CD4-positive, alpha-beta T cell treated with Interleukin-1 beta for 1 hour (primary cell): ENCODE measurements at places on chromosomes 3 and 15.

- no peak for DNase-seq
These were observed 154.6 kb downstream of the PTPRG start for GRCh38 chr3:61715886-61716527.

GRCh38 chr3:133956353-133956752, 60.7 kb upstream of the RAB6B start:
- DNase-seq: no peak

- no peak for DNase-seq
These were observed 88.4 kb upstream of the ATP11B start for GRCh38 chr3:182704926-182705325.

DNA sequence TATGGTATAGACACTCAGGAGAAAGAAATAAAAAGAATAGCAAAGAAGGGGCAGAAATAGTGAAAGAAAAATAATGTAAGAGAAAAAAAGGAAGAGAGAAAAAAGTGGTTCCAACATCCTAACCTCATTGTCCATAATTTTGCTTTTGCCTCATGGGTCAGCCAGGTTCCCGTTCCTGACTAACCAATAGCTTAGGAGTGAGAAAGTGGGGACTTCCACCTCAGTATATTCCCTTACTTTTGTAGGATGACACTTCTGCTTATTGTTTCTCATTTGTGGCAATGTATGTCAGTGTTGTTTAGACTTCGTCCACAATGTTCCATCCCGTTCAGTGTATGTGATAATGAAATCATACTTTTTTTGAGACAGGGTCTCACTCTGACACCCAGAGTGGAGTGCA, 9.3 kb upstream of the SLC12A8 start:
- no peak for DNase-seq

GRCh38 chr15:84631706-84632272, 22.3 kb downstream of the WDR73 start:
- no peak for DNase-seq

DNA sequence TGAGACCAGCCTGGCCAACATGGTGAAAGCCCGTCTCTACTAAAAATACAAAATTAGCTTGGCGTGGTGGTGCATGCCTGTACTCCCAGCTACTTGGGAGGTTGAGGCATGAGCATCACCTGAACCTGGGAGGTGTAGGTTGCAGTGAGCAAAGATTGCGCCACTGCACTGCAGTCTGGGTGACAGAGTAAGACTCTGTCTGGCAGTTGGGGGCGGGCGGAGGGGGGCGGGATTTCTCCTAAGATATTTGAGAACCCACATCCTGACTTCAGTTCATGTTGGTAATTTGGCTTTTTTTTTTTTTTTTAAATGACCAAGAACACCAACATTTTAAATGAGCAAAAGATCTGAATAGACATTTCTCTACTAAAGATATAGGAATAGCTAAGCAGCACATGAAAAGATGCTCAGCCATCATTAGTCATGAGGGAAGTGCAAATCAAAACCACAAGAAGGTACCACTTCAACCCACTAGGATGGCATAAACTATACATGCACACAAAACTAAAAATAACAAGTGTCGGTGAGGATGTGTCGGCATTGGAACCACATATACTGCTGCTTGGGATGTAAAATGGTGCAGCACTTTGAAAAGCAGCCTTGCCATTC, 75.6 kb upstream of the LMOD3 start:
- peak; percentile 61 for DNase-seq

GRCh38 chr3:110932567-110932966, 139.0 kb upstream of the NECTIN3 start:
- no peak for DNase-seq

DNA sequence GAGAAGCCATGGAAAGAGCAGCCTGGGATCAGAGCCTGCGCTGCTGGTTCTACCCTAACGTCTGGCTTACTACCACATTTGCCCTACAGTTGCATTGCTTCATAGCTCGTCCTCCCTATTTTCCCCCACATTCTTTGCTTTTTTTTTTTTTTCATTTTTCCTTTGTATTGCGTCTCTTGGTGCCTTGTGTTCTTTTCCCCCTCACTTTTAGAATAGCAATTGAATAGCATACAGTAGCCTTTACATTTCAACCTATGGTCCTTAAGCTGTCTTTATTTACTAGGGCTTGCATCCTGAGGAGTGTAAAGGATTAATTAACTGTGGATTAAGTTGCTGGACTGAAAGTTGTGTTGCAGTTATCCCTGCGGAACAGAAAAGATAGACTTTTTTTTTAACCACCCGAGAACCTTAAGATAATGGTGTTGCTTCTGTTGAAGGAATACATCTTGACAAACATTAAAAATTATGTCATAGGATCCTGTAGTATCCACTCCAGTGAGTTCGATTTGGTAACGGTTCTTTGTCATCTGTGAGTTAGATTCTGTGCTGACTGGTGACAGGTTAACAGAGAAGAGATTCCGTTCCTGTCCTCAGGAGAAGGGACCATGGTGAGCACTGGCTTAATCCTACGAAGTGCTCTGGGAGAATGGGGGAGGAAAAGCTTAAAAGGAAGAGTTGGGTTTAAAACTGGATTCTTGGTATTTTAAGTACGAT, 417.4 kb upstream of the NAALADL2 start:
- DNase-seq: no peak

- DNase-seq: no peak
These were observed 64.2 kb downstream of the HACD2 start for GRCh38 chr3:123520656-123521055.

DNA sequence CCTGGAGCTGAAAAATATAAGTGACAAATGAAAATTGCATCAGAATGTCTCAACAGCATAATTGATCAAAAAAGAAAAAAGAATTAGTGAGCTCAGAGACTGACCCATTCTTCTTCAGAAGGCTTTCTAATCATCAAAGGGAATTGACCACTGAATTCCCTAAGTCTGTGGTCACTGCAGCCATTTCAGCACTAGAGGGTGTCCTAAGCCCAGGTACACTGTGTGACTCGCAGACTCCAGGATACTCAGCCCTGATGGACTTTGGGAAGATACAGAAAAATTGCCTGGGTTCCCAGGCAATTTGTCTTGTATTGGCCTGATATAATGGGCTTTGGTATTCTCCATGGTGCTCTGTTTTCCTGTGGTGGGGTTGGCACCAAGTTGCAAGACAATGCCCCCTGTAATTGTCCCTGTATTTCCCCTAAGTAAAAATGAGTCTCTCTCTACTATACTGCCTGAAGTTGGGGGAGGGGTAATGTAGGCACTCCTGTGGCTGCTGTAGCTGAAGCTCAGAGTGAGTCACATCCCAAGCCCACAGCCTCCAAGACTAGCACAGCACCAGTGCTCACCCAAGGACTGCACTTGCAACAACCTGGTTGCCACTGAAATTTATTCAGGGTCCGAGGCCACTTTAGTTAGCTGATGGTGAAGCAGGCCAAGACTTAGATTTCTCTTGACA, 256.0 kb upstream of the STAC start:
- no peak for DNase-seq

DNA sequence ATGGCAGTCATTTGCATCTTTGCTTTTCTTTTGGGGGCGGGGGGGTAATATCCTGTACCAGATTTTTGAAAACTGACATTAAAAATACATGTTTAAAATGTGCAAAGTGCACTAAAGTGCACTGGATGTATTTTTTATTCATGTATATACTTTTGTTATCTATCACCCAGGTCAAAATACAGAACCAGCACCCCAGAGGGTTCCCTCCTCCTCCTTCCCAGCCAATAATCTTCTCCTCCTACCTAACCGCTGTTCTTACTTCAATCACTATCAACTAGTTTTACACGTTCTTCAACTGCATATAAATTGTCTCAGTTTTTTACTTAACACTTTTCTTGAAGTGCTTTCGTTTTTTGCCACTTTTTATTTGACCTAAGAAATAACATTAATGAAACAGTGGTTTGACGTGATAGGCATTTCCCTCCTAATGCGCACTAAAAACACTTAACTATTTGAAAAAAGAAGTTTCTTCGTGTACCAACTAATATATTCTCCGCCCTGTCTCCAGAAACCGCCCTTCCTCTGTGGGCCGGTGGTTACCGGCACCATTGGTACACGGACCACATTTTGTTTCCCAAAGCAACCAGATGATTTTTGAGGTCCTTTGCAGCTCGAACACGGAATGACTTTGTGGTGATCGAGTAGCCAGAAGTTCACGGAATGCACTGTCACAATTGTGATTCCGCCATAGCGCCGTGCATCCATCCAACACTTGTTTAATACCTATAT, 836 bp upstream of the AKAP13 start:
- DNase-seq: peak; percentile 43

DNA sequence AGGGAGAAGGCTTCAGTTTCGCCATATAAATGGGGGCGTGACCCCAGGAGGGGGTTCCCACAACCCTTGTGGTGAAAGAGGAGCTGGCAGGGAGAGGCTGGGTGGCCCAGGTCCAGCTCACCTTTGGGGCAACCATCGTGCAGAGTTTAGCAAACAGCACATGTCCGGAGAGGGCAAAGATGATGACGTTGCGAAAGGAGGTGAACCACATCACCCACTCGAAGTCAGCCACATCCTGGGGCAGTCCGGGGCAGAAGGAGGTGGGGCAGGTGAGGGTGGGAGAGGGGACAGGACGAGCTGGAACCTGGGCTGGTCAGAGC, 3.7 kb downstream of the HHATL start:
- no peak for DNase-seq

DNA sequence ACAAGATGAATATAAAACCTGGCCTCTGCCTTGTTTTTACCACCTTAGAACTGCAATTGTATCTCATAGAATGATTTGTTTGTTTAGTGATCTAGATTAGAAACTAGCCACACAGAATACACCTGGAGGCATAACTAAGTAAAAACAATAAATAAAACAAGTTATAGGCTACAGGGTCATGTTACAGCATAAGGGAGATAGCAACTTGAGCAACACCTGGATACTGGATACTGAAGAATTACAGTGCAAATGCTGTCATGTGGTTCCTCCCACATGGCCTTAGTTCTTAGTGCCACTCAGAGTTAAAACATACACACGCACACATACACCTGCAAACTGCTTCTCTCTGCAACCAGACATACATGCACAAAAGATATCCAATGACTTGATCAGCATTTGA, 563.4 kb upstream of the DPPA4 start:
- no peak for DNase-seq

GRCh38 chr15:63970621-63971426, 75.5 kb downstream of the DAPK2 start:
- DNase-seq: no peak

GRCh38 chr15:100901296-100901695, 17.9 kb upstream of the LRRK1 start:
- no peak for DNase-seq

- DNase-seq: no peak
These were observed 32.6 kb upstream of the SPTBN5 start for GRCh38 chr15:41926185-41927056.

GRCh38 chr3:10992017-10992942, at the start of gene SLC6A1:
TSS of gene SLC6A1 (plus strand) at chr3:10992748. CDS start at chr3:11017212, 24,464 bp downstream.
- no peak for DNase-seq

DNA sequence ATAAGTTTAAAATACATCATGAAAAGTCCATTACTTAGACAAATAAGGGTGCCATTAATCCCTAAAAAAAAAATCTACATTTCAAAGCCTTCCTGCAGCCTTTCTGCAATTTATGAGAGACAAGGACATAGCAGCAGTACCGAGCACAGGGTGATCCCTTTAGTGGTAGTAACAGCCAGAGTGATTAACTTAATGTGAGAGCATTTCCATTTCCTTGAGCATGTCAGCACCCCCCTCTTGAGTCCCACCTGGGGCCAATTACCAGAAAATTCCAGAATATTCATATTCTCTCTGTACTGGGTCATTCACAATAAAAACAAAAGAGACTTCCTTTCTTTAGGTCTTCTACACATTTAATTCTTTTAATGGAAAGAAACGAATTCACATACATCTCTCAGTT, 546.9 kb upstream of the CCDC54 start:
- DNase-seq: no peak

DNA sequence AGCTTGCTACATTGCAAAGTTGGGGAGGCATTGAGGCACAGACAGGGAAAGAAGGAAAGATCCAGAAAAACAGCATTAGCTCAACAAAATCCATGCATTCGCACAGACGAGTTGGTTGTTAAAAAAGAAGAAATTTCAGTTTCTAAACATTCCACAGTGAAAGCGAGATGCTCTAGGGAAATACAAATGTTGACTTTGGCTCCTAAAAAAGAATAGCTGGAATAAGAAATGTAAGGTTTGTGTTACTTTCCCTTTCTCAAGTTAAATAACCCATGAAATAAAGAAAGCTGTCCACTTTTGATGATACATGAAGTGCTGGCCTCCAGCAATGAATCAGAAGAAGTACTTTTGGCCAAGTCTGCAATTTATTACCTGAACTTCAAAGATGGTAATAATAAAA, 465.1 kb downstream of the ERC2 start:
- no peak for DNase-seq

DNA sequence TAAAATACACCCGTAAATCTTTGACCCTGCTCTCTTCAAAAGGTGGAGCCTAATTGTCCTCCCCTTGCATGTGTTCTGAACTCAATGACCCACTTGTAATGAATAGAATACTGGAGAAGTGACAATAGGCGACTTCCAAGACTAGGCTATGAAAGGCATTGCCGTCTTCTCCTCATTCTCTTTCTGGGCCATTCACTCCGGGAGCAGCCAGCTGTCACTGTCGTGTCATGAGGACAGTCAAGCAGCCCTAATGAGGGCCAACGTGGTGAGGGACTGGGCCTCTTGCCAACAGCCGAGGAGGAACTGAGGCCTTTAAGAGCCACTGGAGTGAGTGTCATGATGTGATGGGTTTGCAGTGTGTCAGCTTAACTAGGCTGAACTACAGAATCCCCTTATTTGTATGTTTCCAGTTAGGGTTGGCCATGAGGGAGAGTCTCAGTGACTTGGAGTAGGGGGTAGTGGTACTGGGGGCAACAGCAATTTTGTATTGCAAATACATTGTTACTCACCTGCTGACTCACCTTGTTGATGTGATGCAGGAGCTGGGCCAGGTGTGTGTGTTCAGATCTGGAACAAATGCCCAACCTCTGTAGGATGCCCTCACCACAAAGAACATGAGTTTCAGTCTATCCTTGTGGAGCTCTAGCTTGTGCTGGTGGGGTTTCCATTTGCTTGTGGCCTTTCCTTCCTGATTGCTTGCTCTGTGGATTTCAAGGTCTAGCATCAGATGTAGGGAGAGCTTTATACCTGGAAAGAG, 188.5 kb upstream of the PROK2 start:
- DNase-seq: peak; percentile 25

DNA sequence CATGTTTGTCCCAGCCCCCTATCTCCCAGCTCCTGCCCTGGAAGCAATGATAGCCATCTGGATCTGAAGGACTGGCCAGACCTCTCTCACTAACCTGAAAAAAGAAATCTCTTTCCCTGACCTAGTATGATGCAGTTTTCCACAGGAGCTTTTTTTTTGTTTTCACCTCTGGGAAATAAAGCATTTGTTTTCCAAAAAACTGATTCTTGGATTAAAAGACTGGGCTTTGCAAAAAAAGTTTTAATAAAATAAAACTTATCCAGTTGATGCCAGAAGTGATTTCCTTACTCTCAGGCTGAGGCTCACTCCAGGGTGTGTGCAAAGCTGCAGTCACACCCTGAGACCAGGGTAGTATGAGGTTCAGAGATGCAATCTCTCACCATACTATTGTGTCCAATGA, 104.0 kb downstream of the RYK start:
- DNase-seq: no peak

- DNase-seq: no peak
These were observed 59.8 kb upstream of the THSD4 start for GRCh38 chr15:71055461-71055860.

- no peak for DNase-seq
These were observed 31.2 kb upstream of the MYO5C start for GRCh38 chr15:52326756-52327155.

- DNase-seq: no peak
These were observed 22.3 kb downstream of the STIMATE start for GRCh38 chr3:52874864-52875587.
